Heart left ventricle (tissue), 16 donors: ENCODE measurements at places on chromosomes 4 and X. TPM values are rescaled to one million over a fixed set of nuclear protein-coding genes. Genes with fewer than 3 reads are reported as not detected.

DNA sequence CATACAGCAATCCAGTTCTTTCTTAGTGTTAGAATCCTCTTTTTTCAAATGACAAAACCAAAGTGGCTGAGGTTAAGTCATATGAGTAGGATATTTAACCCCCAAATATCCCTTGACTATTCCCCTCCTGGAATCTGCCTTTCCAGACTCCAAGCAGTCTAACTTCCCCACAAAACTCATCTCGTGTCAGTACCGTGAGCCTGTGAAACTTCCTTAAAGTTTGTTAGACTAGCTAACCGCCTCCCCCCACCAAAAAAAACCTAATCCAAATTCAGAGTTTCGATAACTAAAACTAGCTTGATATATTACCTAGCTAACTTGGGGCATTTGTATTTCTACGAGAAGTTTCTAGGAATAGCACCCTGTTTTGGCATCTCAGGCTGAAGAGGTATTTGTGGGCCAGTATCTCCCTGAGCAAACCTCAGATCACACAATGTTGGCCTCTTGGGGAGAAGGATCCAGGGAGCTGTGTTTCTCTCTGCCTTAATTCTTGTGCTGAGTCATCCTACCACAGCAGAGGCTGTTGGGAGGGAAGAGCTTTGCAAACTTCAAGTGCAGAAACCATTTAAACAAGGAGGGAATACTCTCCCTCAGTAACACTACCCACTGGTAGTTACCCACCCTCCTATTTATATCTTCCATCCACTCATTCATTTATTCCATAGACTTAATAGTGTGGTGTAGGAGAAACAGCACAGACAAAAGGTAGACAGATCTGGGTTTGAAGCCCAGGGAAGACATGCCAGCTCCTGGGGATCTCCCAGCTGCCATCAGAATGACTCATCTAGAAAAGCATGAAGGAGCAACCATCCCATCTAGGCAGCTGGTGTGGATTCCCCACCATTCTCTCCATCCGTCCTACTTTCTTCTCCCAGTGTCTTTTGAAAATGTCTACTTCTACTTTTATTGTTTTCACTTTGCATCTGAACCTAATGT is 39.3 kb upstream of the TXK start:
- H3K36me3 ChIP-seq = no peaks in the 10 kb centered on the region
- H3K27me3 ChIP-seq = no peaks in the 10 kb centered on the region
- DNase-seq = no peak
- H3K4me1 ChIP-seq = no peaks in the 10 kb centered on the region

- no peaks in the 10 kb centered on the region for H3K27me3 ChIP-seq
- H3K4me1 ChIP-seq = no peaks in the 10 kb centered on the region
- H3K4me3 ChIP-seq = no peak overlapping the region
- no peak for DNase-seq
Observed at GRCh38 chr4:76083386-76083988, 9.0 kb downstream of the ART3 start.

- DNase-seq = no peak
- no peak overlapping the region for H3K4me3 ChIP-seq
- no peaks in the 10 kb centered on the region for H3K4me1 ChIP-seq
- H3K27ac ChIP-seq = no peak overlapping the region
Observed at GRCh38 chr4:76677571-76678326, 220.2 kb downstream of the SOWAHB start.

Gene RHOXF2B
- total RNA-seq = not detected

Gene ANOS1
- total RNA-seq = 5.2 TPM

Gene RAB9B
- 33.3 TPM for total RNA-seq
